ENCODE measurements at places on chromosomes 5 and 9. TPM values are rescaled to one million over a fixed set of nuclear protein-coding genes. Genes with fewer than 3 reads are reported as not detected.

The SH3PXD2B gene
- total RNA-seq, result 15.9 TPM

The HSD17B3 gene
- not detected for total RNA-seq

The ANKRD55 gene
- 0.46 TPM for total RNA-seq

The SPINK13 gene
- not detected for total RNA-seq

The EFCAB9 gene
- total RNA-seq, result not detected

The CEMIP2 gene
- total RNA-seq, result 62.0 TPM

The IL11RA gene
- 10.4 TPM for total RNA-seq

The SLC6A19 gene
- total RNA-seq, result not detected

The CXCL14 gene
- total RNA-seq, result not detected

The HEMGN gene
- not detected for total RNA-seq

The PCDHGA2 gene
- total RNA-seq, result 0.65 TPM

The NEUROG1 gene
- not detected for total RNA-seq

The MCTP1 gene
- 123 TPM for total RNA-seq

The NR4A3 gene
- total RNA-seq, result under 0.01 TPM

The NKD2 gene
- not detected for total RNA-seq
